Activated CD4-positive, alpha-beta T cell treated with anti-CD3 and anti-CD28 coated beads, Interleukin-2, amount 50 U/mL, for 48 hours (primary cell): ENCODE measurements at places on chromosomes 3 and 15.

GRCh38 chr3:9552252-9552999 is 1.2 kb downstream of the LHFPL4 start:
- peak; percentile 42 for DNase-seq

GRCh38 chr3:189593581-189593980 is 37.6 kb upstream of the TP63 start:
- DNase-seq: no peak

GRCh38 chr15:75114796-75115195 is 86.9 kb upstream of the C15orf39 start:
- no peak for DNase-seq

GRCh38 chr15:68548364-68548763 is 30.4 kb upstream of the CORO2B start:
- no peak for DNase-seq

- DNase-seq: no peak
Measured at GRCh38 chr15:53389271-53390037, 370.0 kb downstream of the WDR72 start.
